ENCODE measurements at places on chromosomes 11 and 22.

DNA sequence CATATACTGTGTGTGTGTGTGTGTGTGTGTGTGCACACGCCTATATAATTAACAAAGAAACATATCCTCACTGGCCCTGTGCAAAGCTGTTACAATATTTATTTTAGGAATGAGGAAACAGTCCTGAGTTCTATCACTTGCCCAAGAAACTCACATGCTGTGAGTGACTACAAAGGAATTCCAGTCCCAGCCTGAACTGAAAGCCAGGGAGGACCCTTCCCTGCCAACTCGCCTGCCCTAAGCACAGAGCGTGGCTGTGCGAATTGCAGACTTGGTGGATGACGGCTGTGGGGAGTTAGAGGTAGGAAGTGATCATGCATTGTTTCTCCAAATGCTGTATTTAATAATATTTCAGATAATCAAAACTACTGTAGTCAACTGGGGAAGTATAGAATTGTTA is 26.4 kb upstream of the CD5 start:
- DNase-seq: no peak

DNA sequence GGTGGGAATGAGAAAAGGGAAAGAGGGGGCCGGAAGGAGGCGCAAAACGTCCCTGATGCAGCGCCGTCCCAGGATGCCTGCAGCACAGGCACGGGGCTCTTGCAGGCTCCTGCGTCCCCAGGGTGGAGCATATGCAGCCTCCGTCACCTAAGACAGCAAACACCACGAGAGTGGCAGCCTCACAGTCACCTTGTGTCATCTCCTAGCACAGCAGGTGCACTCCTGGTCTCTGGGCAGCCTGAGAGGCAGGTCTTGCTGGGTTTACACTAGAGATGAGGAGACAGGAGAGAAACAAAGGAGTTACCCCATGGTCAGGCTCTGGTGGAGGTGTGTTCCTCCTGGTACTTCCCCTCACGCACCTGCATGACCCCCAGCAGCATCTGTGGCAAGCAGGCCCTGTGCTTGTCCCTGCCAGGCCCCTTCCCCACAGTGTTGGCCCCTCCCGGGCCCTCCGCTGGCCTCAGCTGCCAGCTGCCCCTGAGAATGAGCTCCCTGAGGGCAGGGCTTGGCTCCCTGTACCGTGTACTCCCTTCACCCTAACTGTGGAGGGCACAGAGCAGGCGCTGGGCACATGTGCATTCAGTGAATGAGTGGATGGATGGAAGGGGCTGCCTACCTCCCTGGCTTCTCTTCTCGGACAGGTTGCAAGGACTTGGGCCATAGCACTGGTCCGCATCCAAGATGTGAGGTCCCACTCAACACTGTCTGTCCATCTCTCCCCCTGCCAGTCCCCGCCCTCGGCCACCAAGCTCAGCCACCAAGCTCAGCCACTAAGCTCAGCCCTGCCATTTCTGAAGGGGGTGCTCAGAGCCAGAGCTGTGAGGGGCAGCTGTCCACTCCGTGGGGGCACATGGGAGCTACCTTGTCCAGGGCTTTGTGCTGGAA is 988.6 kb downstream of the BRD1 start:
- no peak for DNase-seq

DNA sequence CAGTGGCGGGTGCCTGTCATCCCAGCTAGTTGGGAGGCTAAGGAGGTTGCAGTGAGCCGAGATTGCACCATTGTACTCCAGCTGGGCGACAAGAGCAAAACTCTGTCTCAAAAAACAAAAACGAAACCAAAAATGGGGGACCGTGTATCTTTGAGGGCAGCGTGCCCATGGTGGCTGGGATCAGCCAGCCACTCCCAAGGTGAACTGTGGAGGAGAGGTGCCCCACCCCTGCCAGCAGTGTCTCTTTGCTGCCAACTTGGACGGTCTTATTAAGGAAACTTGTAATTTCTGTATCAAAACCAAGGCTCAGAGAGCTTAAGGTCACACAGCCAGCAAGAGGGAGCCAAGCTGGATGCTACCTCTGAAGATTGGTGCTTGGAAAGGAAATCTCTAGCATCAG is 147.7 kb downstream of the CACNA1I start:
- DNase-seq: no peak

GRCh38 chr22:45235851-45236342 is 4.8 kb downstream of the KIAA0930 start:
- DNase-seq: no peak

DNA sequence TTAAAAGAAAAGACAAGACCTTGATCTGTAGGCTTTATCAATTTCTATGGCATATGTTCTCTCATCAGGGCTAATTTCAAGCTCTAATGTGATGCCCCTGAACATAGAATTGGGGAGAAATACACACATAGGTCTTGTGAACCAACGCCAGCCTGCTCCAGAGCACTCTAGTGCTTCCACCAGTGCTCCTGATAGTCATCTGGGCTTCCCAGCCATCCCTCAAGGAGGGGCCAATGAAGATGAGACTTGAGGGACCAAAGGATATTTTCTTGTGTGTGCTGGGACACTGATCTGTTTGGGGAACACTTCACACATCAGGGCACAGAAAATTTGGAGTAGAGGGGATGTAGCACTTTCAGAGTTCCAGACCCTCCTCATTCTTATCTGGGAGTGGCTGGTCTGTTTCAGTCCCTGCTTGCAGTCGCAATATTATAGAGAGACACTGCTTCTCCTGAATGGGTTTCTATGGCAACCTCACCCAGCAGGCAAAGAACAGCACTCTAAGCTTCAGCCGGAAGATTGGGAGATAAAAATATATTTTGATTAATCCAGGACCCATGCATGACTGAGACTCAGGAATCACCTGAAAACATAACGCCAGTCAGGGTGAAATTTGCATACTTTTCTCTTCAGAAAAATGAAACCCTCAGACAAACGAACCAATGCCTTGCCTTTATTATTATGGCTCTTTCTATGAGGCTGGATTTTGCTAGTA is 28.4 kb upstream of the SCN3B start:
- DNase-seq: no peak

DNA sequence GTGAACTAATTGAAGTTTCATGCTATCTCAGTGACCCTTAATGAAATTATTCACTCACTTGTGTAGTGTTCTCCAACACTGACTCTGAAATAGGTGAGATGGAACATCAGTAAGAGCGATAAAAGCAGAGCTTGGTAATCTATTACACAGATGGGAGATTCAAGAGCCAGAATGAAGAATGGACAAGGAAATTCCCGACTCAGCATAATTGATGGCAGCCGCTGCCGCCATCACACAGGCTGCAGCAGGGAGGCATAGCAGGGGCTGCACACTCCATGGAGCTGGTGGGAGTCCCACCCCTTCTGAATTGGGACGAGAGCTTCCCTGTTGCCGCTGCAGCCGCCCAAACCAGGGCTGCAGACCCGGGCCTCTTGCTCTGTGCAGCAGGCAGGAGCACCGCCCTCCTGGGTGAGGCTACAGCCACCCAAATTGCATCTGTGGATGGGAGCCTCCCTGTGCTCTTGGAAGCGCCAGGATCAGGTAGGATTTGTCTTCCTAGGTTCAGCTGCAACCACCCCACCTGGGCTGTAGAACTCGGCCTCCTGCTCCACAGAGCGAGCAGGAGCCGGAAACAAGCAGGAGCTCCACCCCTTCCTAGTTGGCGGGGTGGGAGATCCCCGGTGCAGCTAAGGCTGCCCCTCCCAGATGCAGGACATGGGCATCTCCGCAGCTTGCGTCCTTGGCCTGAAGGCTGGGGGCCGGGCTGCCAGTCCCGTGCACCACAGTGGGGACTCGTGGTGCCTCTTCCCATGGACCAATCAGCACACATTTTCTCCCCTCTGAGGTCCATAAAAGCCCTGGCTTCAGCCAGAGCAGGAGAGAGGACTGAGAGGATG is 535.1 kb upstream of the LUZP2 start:
- no peak for DNase-seq

DNA sequence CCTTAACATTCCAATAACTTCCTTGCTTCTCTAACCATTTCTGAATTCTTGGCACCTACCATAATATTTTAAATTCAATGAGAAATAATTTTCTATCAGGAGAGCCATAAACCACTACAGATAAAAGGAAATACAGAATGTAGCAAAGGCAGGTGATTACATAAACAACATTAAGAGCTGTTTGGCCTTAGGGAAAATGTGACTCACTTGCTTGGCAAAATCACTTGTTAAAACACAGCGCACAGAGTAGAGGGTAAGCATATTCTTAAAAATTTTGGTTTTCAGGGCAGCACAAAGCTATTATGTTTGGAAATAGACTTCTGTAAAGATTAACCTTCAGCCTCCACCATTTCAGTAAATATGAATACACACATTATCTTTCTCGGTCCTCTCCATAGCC is 26.4 kb downstream of the IZUMO1R start:
- no peak for DNase-seq

DNA sequence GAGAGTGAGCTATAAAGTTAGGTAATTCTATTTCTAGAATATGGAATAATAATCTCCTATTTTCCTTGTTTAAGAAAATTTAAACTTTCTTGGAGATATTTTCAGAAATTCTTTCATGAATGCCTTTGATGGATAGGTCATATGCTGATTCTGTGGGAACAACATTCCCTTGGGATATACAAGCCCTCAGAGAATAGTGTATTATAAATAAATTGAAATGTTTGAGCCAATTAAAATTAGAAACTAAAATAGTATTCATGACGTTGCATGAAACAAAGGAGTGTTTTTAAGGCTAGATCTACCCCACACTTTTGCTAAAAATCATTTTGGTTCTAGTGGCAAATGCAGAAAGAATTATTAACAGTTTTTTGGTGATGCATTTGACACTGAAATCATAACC is 269.3 kb upstream of the ANO3 start:
- no peak for DNase-seq

DNA sequence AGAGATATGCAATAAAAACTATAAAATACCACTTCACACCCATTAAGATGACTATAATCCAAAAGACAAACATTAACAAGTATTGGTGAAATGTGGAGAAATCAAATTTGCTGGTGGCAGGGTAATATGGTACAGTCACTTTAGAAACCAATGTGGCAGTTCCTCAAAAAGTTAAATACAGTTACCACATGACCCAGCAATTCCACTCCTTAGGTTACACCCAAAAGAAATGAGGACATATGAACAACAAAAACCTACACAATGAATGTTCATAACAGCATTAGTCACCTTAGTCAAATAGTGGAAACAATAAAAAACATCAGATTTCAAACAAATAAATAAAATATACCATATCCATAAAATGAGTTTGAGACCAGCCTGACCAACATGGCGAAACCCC is 52.6 kb downstream of the RDX start:
- DNase-seq: no peak

DNA sequence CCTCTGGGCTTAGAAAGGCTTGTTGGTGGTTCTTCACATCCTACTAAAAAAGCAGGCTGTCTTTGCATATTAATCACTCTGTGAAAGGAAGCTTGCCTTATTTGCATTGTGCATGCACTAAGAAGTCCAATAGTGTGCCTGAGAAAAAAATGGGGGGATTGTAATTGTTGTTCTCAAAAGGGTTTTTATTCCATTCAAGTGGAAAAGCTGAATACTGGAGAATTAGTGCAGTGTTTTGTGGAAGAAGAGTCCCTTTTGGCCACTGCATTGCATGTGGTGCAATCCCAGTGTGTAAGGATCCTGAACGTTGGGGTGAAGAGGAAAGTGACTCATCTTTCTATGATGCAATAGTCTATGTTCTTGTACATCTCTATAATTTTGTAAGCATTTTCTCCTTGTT is 16.5 kb downstream of the NCAM1 start:
- DNase-seq: no peak

DNA sequence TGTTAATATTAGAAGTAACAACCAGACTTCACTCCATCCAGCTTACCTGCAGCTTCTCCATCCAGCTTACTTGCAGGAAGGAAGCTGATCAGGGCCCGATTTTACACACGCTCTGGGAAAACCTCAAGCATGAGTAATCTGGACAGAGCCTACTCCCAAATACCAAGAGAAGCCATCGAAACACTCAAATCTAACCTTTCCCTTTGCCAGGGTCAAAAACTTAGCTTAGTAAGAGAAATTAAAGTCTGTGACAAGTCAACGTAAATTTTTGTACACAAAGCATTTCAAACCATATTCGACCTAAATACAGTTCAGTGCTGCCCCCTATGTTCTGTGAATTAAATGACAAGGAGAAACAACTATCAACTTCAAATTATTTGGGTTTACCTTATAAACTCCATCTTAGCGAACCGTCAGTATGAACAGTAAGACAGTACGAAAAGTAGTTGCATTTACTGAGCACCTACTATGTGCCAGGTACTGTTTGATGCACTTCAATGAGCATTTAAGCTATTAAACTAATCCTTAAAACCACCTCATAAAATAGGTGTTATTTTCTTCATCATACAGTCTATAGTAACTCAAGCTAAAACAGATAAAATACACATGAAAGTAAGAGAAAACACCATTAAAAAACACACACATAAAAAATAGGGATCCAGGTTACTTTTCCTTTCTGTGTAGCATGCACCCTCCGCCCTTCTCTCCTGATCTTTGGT is 36.9 kb downstream of the ARFGAP3 start:
- no peak for DNase-seq

GRCh38 chr22:48851933-48852549 is 975.6 kb downstream of the BRD1 start:
- no peak for DNase-seq

DNA sequence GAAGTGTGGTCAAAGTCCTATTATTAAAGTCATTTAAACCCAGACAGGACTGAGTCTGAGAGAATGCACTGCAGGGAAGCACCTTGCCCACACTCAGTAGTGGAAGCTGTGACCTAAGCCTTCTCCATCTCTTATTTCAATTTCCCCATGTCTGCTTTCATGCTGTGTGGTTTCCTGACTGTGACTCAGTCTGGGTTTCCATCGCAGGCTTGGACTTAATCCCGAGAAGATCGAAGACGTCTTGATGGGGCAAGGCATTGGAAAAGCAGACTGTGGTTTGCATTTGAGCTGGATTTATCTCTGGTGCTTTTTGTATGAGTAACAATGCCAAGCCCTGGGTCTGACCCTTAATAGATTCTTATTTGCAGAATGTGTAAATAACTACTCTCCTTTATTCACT is 238.9 kb downstream of the NTM start:
- no peak for DNase-seq

DNA sequence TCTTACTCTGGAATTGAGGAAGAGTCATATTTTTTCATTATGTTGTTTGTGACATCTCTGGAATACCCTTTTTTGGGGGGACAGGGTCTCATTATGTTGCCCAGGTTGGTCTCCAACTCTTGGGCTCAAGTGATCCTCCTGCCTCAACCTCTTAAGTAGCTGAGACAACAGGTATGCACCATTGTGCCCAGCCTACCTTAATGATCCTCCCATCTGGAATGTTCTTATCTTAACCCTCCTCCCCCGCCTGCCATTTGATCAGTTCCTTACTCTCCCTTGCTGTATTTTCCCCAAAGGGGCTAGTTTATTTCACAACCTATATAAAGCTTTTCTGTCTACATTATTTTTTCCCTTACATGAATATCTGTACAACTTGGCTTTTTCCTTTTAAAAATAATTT is 594.7 kb downstream of the METTL15 start:
- DNase-seq: no peak

GRCh38 chr11:59866397-59866796 is at the start of gene TCN1:
Gene TCN1 (minus strand): TSS chr11:59866487. CDS start chr11:59866470, 17 bp downstream.
- DNase-seq: no peak

- DNase-seq: no peak
These were observed 15.9 kb downstream of the RTN4RL2 start for GRCh38 chr11:57476047-57476756.

GRCh38 chr11:93997741-93998140 is 23.4 kb upstream of the HEPHL1 start:
- DNase-seq: no peak

All from activated CD4-positive, alpha-beta T cell treated with anti-CD3 and anti-CD28 coated beads for 1 hour (primary cell).